ENCODE measurements at places on chromosomes 7 and 10. TPM values are rescaled to one million over a fixed set of nuclear protein-coding genes. Genes with fewer than 3 reads are reported as not detected.

Gene SPDYE16
- total RNA-seq, result not detected

Gene GRID2IP
- total RNA-seq, result 0.17 TPM

GRCh38 chr7:143958781-143959180, 4.1 kb downstream of the OR2F1 start:
- DNase-seq, result no peak

DNA sequence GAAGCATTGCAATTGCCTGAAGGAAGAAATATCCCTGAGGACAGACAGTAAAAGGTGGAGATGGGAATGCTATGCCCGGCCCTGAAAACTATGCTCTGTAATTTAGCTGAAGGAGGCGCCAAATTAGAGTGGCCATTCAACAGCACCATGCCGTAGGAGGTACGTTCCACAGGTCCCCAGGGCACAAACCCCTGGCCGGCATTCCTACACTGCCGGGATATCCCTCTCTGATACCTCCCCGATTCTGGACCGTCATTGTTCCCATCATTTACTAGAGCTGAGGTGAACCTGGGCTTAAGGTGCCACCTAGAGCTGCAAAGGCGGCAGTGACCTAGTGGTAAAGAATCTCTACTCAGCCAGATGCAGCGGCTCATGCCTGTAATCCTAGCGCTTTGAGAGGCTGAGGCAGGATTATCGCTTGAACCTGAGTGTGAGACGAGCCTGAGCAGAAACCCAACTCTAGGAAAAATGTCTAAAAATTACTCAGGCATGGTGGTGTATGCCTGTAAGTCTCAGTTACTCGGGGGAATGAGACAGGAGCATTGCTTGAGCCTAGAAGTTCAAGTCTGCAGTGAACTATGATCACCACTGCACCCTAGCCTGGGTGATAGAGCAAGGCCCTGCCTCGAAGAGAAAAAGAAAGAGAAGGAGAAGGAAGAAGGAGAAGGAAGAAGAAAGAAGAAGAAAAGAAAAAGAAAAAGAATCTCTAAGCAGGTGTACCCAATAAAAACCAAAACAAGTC, 53.0 kb upstream of the TNKS2 start:
- DNase-seq, result no peak

- DNase-seq, result no peak
These were observed 30.4 kb upstream of the RET start for GRCh38 chr10:43046288-43046991.

Data from T-helper 17 cell (primary cell).